ENCODE measurements at places on chromosomes 2 and 18.
A peak's percentile ranks its signal among the peaks of the same experiment; 100 is the strongest.

DNA sequence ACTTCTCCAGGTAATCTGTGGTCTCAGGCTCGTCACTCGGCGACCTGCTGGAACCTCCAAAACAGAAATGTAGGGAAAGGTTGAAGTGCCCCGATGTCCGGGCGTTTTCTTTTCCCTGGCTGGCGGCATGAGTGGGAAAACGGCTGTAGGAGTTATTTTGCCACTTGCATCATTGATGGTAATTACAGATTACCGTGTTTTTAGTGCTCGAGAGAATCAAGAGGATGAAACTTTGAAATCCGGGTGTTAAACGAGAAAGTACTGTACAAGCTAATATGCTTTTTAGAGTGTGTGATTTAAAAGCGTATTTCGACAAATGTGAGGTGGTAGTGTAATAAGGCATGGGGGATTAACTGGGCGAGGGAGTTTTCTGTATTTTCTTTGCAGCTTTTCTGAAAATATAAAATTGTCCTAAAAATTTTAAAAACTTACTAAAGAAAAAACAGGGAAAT is 819 bp downstream of the GRHL1 start:
- peak overlapping the region; percentile 72 for H3K4me3 ChIP-seq
- DNase-seq: no peak
- no peaks in the 10 kb centered on the region for H3K36me3 ChIP-seq
- H3K27me3 ChIP-seq: peaks cover 11% of the 10 kb centered on the region
- H3K4me1 ChIP-seq: no peaks in the 10 kb centered on the region
- no peak overlapping the region for H3K27ac ChIP-seq

DNA sequence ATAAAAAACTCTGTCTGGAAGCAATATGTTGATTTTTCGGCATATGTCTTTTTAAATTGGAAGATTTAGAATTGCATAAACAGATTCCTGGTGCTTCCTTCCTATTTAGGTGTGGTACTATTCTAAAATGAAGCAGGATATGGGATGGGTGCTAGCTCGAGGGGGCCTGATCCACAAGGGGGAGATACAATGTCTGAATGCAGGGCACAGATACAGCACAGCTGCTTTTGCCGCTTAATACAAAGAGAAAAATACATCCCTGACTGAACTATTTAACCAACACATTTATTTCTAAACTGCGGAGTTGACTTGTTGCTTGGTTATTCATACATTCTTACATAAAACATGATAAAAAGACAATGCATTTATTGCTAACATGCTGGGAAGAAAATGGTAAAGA is 169.1 kb downstream of the TMEFF2 start:
- H3K27me3 ChIP-seq: no peaks in the 10 kb centered on the region
- H3K4me3 ChIP-seq: no peak overlapping the region
- peaks cover 10% of the 10 kb centered on the region for H3K4me1 ChIP-seq
- DNase-seq: no peak
- H3K27ac ChIP-seq: no peak overlapping the region
- no peaks in the 10 kb centered on the region for H3K36me3 ChIP-seq

GRCh38 chr2:15449556-15450236 is 111.4 kb downstream of the NBAS start:
- 0 out of 3 replicates have a peak overlapping the region, but pooled peaks have one; percentile 1 for H3K4me3 ChIP-seq
- DNase-seq: no peak

DNA sequence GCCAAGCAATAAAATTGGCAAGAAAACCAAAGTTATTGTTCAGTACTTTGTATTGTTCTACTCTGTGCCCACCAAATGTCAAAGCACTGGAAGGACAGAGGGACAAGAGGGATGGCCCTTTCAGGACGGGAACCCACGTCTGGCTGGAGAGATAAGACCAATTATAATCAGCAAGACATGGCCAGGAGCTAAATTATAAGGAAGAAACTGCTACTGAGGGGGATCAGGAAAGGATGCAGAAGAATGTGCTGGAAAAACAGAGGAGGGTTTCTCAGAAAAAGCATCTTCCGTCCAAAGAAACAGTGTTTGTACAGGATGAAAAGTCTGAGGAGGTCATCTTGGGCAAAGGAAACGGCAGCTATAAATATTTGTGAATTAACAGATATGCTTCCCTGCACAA is 46.4 kb upstream of the NARS1 start:
- H3K27ac ChIP-seq: no peak overlapping the region
- H3K4me1 ChIP-seq: no peaks in the 10 kb centered on the region
- peaks cover 6% of the 10 kb centered on the region for H3K36me3 ChIP-seq

GRCh38 chr18:77129150-77129551 is 3.4 kb downstream of the MBP start:
- no peaks in the 10 kb centered on the region for H3K27me3 ChIP-seq
- DNase-seq: no peak
- peaks cover 2% of the 10 kb centered on the region for H3K4me1 ChIP-seq
- H3K4me3 ChIP-seq: no peak overlapping the region
- no peak overlapping the region for H3K27ac ChIP-seq

- no peaks in the 10 kb centered on the region for H3K4me1 ChIP-seq
- no peak overlapping the region for H3K4me3 ChIP-seq
- H3K27ac ChIP-seq: no peak overlapping the region
- DNase-seq: no peak
- no peaks in the 10 kb centered on the region for H3K27me3 ChIP-seq
- no peaks in the 10 kb centered on the region for H3K36me3 ChIP-seq
These were observed 24.7 kb upstream of the KCNG2 start for GRCh38 chr18:79772865-79773696.

GRCh38 chr2:42105330-42106256 is 57.8 kb downstream of the PKDCC start:
- peaks cover 6% of the 10 kb centered on the region for H3K4me1 ChIP-seq
- no peak overlapping the region for H3K4me3 ChIP-seq
- H3K27me3 ChIP-seq: no peaks in the 10 kb centered on the region
- peaks cover under 1% of the 10 kb centered on the region for H3K36me3 ChIP-seq
- no peak for DNase-seq
- no peak overlapping the region for H3K27ac ChIP-seq

DNA sequence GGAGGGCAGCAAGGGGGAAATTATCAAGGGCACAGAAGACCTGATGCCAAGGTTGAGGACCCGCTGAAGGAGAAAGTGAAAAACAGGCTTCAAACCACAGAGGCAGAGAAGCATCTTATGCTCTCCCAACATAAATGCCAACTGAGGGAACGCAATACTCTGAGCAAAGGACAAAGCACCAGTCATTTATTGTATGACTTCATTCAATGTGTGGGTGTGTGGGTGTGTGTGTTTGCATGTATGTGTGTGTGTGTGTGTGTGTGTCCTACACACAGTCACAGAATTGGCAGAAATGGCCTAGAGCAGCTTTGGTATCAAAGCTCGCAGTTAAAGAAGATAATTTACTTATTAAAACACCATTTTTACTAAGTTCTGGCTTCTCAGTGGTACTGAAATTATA is 51.4 kb downstream of the UXS1 start:
- no peaks in the 10 kb centered on the region for H3K4me1 ChIP-seq
- H3K36me3 ChIP-seq: peaks cover 49% of the 10 kb centered on the region
- no peak overlapping the region for H3K4me3 ChIP-seq
- H3K27me3 ChIP-seq: no peaks in the 10 kb centered on the region

DNA sequence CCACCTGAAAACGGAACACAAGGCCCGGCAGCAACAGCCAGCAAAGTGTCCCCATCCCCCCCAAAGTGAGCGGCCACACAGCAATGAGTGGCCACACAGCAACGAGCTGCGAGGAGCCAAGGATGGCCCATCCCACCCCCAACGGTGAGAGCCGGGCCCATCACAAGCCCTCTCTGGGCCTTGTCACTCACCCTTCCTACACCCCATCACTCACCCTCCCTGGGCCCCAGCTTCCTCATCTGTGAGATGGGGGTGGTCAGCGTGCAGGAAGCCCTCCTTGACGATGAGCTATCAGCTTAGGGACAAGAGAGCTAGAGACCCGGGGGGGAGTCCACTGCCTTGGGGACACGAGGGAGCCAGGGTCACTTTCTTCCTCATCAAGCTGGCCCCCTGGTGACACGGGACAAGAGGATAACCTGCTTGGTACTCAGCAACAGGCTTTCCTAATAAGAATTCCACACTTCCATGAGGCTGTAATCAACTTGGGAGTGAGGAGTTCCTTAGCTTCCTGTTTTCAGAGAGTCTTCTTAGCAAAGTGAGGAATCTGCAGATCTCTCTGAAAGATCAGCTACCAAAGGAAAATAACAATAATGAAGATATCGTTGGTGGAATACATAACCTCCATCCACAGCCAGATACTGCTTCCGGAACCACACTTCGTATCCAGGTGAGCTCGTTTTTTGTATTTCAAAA is 92.8 kb downstream of the HDAC4 start:
- H3K4me1 ChIP-seq: no peaks in the 10 kb centered on the region
- H3K4me3 ChIP-seq: no peak overlapping the region
- H3K27me3 ChIP-seq: no peaks in the 10 kb centered on the region

GRCh38 chr2:69139778-69140670 is 127.0 kb downstream of the ANTXR1 start:
- no peaks in the 10 kb centered on the region for H3K27me3 ChIP-seq
- no peak overlapping the region for H3K27ac ChIP-seq
- no peak overlapping the region for H3K4me3 ChIP-seq
- H3K36me3 ChIP-seq: peaks cover 2% of the 10 kb centered on the region
- H3K4me1 ChIP-seq: peaks cover 2% of the 10 kb centered on the region

DNA sequence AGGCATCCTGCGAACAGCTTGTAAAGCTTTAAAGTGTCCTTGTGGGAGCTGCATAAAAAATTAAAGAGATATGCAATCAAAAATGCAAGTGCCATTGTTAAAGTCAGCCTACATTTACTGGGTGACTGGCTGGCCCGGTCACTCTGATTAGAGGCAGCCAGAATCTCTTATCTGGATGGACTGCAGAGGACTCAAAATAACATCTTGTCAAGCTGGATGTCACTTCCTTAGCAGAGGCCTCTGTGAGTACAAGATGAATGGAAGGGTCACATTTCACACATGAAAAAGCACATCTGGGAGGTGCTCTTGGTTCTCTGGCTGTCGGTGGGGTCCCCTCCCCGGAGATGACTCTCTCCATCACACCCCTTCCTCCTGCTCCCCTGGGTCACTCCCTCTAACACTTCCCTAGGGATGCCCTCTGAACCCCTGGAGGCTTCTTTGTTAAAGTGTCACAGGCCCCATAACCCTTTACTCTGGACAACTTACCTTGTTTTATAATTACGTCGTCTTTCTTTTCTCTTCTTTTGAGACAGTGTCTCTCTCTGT is 122.1 kb downstream of the SH3BP4 start:
- no peaks in the 10 kb centered on the region for H3K27me3 ChIP-seq
- H3K4me1 ChIP-seq: peaks cover 4% of the 10 kb centered on the region
- H3K4me3 ChIP-seq: no peak overlapping the region
- DNase-seq: no peak
- H3K36me3 ChIP-seq: no peaks in the 10 kb centered on the region

DNA sequence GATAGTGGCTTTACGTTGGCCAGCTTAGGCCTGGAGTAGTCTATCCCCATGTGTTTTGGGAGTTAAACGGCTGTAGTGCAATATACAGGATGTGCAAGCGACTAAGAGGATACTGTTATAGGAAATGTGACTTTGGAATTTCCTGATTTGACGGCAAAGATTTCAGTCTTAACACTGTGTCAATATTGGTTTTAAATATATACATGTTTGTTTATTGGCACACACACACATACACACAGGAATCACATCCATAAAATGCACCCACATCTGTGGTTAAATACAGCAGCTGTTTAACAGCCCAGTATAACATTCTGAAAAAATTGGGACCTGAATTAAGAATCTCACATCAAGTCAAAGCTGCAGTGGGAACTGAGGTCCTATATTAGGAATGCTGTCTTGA is 347.1 kb downstream of the TXNL1 start:
- H3K27me3 ChIP-seq: no peaks in the 10 kb centered on the region
- no peak overlapping the region for H3K4me3 ChIP-seq
- no peaks in the 10 kb centered on the region for H3K36me3 ChIP-seq
- DNase-seq: no peak
- H3K4me1 ChIP-seq: no peaks in the 10 kb centered on the region
- H3K27ac ChIP-seq: no peak overlapping the region

GRCh38 chr2:42960002-42960841 is 167.8 kb upstream of the HAAO start:
- H3K27me3 ChIP-seq: no peaks in the 10 kb centered on the region
- peaks cover 5% of the 10 kb centered on the region for H3K4me1 ChIP-seq
- H3K36me3 ChIP-seq: no peaks in the 10 kb centered on the region
- no peak overlapping the region for H3K4me3 ChIP-seq
- no peak overlapping the region for H3K27ac ChIP-seq

GRCh38 chr18:3998698-3999333 is 456.3 kb downstream of the DLGAP1 start:
- no peak overlapping the region for H3K27ac ChIP-seq
- H3K36me3 ChIP-seq: peaks cover 5% of the 10 kb centered on the region
- no peak for DNase-seq
- no peaks in the 10 kb centered on the region for H3K27me3 ChIP-seq

DNA sequence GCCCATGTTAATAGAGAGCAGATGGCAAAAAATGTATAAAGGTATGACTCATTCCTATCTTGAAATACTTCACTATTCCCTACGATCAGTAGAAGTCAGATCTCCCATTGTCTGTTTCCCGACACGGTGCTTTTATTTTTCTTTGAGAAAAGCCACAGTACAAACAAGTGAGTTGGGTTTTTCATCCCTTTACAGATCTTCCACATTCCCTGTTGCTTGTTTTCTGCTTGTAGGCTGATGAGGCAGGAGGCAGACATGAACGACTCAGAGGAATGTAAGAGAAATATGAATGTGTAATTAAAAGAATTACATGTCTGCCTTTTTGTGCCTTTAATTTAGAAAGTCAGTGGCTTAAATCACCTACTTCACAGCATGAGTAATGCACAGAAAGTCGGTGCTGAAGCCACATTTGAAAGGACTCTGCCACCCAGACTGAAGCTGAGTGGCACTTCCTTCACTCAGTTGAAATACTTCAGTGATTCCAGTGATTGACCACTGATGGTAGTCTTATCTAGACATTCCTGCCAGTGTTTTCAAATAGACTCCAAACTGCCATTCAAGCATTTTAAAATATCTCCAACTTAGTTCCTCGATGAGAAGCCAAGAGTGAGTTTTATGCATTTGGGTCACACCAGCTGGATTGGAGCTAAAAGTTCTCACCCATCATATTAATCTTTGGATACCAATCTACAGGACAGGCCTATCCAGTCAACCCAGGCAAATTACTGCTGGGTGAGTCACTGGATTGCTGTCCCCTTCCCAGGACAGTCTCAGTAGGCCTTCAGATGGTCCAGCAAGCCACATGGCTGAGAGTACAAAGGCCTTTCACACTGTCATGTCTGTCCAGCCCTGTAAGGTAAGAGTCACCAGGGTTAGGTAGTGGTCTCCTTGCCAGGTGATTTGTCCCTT is 79.0 kb downstream of the COLEC12 start:
- no peak for DNase-seq
- no peak overlapping the region for H3K4me3 ChIP-seq
- peaks cover 2% of the 10 kb centered on the region for H3K4me1 ChIP-seq
- H3K36me3 ChIP-seq: no peaks in the 10 kb centered on the region
- no peak overlapping the region for H3K27ac ChIP-seq

DNA sequence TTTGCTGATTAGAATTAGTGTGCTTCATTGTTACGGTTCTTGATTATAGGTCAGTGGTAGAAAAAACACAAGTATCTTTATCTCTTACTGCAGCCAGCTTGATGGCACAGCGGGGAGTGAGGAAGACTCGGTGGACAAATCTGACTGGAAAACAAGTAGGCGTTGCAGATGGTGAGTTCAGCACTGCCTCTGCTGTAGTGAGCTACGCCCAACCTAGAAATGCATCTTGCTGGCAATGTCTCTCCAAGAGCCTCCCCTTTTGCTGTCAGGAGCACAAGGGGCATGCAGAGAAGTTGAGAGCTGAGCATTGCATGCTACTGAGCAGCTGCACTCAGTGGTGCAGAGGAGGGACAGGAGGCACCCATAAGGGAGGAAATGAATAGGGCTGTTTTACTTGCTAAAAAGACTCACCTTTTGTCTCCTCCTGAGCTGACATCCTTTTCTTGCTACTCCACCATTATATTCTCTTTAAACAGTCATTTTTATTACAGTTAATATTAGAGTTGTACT is 977.3 kb upstream of the ACVR2A start:
- H3K27ac ChIP-seq: no peak overlapping the region
- H3K36me3 ChIP-seq: peaks cover 4% of the 10 kb centered on the region
- H3K4me3 ChIP-seq: no peak overlapping the region
- H3K27me3 ChIP-seq: no peaks in the 10 kb centered on the region
- DNase-seq: no peak

Data from H9 (cell line).